NCI-H2081 treated with DMSO at 0.1 percent for 48 hours (cell line): ENCODE measurements at places on chromosomes 6 and 20.

DNA sequence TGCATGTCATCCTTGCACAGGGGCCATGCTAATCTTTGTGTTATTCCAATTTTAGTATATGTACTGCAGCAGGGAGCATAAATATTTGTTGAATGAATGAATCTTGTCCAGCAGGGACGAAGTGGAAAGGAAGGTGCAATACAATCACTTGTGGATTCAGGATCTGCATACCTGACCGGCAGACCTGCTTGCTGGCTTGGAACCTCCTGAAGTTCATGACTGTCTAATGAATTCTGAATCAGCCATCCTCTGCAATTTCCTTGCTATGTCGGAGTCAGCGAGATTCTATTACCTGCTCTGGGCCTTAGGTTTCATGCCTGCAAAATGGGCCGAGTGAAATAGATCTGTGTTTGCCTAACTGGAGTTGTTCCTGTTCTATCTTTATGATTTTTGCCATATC is 17.4 kb upstream of the NCOA3 start:
- no peak for DNase-seq

DNA sequence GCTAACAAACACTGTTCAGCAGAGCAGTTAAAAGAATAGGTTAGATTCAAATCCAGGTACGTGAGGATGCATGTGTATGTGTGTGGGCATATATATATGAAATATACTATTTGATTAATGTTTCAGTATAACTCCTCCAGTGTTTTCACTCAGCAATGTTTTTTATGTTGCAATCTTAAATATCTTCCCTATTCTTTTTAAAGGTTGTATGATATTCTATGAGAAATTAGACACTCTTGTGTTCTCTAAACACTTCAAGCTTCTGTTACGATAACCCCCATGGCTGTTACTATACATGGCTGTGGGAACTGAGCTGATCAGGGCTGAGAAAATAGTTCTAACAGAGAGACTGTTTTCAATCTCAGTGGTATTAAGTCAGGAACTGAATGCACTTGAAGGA is 421.0 kb downstream of the CBLN4 start:
- DNase-seq: no peak

DNA sequence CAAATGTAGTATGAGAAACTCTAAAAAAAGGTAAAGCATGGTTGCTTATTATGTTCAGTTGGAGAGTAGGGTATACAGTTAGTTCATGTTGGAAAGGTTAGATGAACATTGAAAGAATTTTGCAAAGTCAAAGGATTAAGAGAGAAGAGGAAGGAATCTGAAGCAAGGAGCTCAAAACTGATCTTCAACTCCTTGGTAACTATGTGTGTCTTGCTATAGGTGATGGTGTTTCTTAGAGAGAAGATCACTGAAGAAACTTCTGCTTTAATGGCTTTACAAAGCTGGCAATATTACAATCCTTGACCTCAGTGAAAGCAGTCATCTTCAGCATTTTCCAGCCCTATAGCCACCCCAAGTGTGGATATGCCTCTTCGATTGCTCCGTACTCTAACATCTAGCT is 4.7 kb downstream of the HLA-DRA start:
- no peak for DNase-seq

- DNase-seq: no peak
Observed at GRCh38 chr6:143755301-143755744, 77.6 kb downstream of the PHACTR2 start.

- DNase-seq: no peak
Observed at GRCh38 chr20:60993433-60994044, 258.5 kb upstream of the CDH4 start.

GRCh38 chr6:84623956-84624680 is 140.3 kb downstream of the TBX18 start:
- DNase-seq: no peak
